ENCODE measurements at places on chromosomes 2 and 18.

GRCh38 chr2:47645246-47645645 is 137.7 kb upstream of the MSH6 start:
- no peak for DNase-seq

- DNase-seq = peak; percentile 2
Measured at GRCh38 chr2:20622731-20623130, 28.2 kb downstream of the HS1BP3 start.

DNA sequence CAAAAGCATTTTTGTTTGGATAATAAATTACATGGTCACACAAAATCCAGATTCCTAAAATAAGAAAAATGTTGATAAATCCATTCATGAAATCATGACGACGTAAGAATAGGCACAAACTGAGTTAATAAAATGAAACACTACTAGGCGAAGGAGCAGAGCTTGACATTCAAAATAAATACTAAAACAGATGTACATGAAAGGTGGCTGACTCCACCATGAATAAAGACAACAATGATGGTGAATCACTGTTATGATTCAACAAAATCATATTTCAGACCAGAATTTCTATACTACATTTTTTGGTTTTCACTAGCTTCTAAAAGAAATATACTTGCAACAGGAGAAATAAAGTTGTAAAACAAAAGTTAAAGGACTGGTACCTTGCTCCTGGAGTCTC is 122.0 kb upstream of the RNU4ATAC start:
- DNase-seq = no peak

DNA sequence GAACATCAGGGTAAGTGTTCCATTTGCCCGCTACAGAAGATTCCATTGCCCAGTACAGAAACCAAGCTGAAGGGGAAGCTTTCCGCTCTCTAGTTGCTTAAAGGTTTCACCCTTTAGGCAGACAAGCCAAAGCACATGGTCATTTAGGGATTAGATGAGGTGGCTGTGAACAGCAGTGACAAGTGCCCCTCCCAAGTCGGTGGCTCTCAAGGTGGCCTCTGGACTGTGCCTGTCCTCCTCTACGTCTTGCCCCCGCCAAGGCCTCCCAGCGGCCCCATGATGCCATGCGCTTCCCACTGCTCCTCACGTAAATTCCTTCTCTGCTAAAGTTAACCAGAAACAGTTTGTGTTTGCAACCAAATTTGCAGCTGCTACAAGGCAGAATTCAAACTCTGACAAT is 24.2 kb upstream of the PTPN4 start:
- DNase-seq = no peak

GRCh38 chr18:3675446-3675845 is 225.5 kb downstream of the TGIF1 start:
- no peak for DNase-seq

DNA sequence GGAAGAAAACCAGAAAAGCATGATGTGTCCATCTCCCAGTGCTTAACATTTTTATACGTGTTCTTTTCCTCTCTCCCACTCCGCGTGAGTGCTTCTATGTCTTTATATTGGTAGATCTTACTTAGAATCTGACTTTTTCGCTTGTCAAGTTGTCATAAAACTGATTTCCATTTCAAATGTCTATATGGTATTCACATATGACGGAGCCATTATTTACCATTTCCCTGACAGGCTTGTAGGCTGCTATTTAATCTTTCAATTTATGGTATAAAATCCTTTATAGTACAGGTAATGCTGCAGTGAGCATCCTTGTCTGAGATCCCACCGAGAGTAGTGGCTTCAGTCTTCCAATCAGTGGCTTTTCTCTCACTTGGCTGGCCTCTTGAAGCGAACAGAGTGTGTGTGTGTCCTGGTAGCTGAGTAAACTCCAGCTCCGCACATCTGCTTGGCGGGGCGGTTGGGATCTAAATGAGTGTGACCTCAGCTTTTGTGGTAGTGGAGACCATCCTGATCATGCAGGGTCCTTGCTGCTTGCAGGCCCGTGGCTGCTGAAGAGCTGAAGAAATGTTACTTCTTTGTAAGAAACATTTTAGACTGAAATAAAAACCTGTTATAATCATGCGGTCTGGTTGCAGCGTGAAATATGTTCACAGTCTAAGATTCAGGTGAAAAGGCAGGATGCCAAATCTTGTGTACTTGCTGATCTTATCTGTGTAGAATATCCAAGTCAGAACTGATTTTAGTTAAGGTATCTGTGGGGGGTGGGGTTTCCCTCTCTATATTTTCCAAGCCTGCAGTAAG is 40.2 kb downstream of the INPP4A start:
- DNase-seq = no peak

GRCh38 chr2:62263076-62263715 is 67.3 kb downstream of the B3GNT2 start:
- no peak for DNase-seq

- DNase-seq = no peak
Measured at GRCh38 chr2:48189552-48190228, 283.4 kb upstream of the FBXO11 start.

DNA sequence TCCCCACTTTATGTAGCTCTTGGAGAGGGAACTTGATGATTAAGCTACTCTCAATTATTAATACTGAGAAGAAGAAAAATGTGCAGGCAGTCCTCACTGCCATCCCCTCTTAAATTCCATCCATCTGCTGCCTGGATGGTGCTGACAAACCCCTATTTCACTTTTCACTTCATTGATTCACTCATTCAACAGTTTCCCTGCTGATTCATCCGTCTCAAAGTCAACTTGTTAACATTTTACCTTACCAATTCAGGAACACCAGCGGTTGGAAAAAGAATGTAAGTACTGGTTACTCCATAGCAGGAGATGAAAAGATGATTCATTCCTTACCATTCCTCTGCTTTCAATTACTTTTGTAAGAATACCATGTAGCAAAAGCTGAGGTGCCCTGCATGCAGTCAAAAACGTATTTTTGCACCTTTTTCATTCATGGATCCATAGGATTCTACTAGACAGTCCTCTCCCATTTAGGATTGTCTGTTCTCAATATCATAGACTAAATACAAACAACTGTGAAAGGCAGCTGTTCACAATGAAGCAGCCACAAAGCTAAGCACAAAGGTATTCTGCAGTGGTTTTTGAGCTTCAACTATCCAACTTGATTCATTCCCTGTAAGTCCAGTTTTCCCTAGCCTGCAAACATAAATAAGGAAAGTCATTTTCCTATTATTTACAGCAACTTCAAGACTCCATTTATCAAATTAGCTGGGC is 262.0 kb downstream of the MREG start:
- DNase-seq = no peak

DNA sequence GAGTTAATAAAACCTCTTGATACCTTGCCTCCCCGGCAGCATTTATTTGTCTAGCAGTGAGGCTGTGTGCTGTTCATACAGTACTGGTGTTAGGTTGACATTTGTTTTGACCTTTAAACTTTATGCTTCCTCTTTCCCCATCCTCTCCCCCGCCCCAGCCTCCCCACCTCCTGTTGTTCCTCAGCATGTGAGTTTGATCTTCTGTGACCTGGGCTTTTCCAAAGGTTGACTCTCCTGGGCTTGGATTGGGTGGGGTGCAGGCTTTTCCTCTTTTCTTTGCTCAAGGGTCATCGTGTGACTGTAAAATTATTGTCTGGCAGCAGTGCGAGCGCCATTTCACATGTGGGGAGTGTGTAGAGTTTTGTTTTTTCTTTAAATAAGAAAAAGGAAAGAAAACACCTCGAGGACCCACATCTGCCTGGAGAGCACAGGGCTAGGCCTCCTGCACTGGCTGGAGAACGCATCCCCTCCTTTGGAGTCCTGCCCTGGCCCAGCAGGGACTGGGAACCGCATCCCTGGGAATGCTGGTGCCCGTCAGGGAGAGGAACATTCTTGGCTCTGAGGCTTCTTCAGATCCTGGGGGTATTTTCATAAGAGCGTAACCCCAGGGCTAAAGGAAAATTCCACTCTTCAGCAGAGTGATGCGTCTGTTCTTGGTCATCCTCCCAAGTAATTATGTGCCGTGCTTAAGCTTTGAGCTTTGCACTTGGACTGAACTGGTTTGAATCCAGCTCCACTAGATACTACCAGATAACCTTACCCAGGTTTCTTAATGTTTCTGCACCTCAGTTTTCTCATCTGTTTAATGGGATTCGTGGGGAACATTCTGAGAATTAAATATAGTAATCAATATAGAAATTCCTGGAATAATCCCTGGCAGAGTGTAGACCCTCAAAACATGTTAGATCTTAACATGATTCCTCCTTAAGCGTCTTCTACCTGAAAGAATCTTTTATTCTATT is 91.5 kb downstream of the SETBP1 start:
- no peak for DNase-seq

GRCh38 chr2:46964835-46965560 is 49.4 kb upstream of the MCFD2 start:
- peak; percentile 94 for DNase-seq

DNA sequence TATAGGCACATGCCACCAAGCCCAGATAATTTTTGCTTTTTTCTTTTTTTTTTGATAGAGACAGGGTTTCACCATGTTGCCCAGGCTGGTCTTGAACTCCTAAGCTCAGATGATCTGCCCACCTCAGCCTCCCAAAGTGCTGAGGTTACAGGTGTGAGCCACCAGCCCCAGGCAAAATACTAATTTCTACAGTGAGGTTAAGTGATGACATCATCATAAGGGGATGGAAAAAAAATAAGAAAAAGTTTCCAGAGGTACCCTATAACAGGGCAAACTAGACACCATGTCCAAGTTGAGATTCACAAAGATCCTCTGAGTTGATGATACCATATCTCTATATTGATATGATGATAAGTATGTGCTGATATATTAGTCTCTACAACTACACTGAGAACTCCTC is 163.7 kb upstream of the ACVR2A start:
- no peak for DNase-seq

- DNase-seq = no peak
Measured at GRCh38 chr18:23384778-23385736, 68.0 kb upstream of the RIOK3 start.

DNA sequence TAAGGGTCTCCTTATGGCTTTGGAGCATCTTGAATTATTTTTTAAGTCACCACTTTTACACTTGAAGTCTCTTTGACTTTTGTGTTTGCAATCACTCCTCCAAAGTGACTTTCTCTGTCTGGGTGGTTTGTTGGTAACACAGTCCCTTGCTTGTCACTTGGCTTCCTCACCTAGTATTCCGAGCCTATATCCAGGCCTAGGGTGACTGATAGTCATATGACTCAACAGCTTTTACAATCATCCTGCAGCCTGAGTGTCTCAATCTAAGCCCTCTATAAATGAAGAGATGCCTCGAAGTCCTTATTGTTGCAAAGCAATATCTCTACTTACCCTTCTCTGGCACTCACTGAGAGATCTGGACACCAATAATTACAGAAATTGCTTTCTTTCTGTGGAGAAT is 53.9 kb upstream of the SETBP1 start:
- DNase-seq = no peak

DNA sequence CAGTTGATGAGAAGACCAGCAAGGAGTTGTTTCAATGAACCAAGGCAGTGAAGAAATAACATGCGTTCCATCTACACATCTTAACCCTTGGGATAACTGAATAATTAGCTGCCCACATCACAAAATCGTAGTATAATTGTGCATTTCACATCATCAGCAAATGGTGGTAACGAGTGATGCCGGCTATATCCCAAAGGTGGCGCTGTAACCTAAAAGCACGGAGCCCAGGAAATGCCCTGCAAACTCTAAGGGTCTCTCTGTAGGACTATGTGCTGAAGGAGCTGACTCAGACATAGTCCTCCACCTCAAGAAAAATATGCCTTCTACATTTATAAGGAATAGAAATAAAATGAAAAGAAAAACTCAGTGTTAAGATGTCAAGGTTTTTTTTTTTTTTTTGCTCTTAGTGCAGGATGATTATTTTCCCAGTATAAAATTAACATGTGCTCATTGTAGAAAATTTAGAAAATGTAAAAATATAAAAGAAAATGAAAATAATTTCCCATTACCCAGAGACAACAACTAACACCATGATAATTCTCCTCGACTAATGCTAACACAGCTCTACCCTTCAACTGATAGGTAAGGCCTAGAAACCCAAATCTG is 23.1 kb upstream of the DSG3 start:
- DNase-seq = peak; percentile 7

- DNase-seq = no peak
Measured at GRCh38 chr18:41153871-41154270, 801.2 kb upstream of the PIK3C3 start.

- no peak for DNase-seq
Measured at GRCh38 chr2:47039489-47039870, 115.6 kb downstream of the STPG4 start.

GRCh38 chr2:64644458-64645382 is 9.0 kb downstream of the SERTAD2 start:
- peak; percentile 88 for DNase-seq

- DNase-seq = no peak
Measured at GRCh38 chr18:57982372-57983021, 61.5 kb upstream of the NEDD4L start.

- no peak for DNase-seq
Measured at GRCh38 chr2:235053651-235054050, 101.8 kb downstream of the SH3BP4 start.

DNA sequence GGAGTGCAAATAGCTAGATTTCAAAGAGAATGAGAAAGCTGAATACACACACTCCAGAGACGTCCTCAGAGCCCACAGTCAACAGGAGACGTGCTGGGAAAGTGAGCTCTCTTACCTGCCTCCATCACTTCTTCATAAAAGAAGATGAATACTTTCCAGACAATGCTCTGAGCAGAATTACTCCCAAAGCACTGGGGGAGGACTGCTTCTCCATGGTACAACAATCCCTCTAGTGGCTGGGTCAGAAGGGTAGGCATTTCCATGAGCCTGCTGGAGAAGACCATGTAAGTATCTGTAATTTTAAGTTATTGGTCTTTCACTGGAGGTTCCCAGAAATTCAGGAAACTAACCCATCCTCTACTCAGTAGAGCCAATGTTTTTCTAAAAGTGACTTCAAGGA is 190.3 kb downstream of the RBM43 start:
- DNase-seq = peak; percentile 2

GRCh38 chr2:105239924-105240323 is 1.6 kb upstream of the GPR45 start:
- no peak for DNase-seq

DNA sequence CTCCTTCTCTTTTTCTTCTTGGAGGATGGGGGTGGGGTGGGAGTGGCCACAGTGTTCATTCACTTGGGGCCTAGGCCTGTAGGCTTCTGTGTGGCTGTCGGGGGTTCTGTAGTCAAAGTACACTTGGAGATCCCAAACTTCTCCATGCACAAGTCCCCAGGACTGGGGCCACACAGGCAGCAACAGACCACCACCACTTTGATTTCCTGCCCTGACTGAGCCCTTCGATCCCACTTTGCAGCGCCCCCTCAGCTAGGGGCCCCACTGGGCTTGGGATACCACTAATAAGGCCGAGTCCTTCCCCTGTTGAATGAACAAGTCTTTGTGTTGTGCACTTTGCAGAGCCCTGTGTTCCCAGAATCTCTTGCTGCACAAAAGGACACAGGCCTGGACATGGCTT is 5.5 kb upstream of the TEX51 start:
- DNase-seq = no peak

- no peak for DNase-seq
Measured at GRCh38 chr2:214737188-214737587, 72.3 kb downstream of the BARD1 start.

- no peak for DNase-seq
Measured at GRCh38 chr2:75311993-75312392, 112.7 kb upstream of the TACR1 start.

GRCh38 chr2:177242121-177242987 is 22.2 kb downstream of the NFE2L2 start:
- no peak for DNase-seq

- DNase-seq = no peak
Measured at GRCh38 chr2:10720306-10720705, 1.1 kb upstream of the ATP6V1C2 start.
